ENCODE measurements at places on chromosomes 6 and 20.

- DNase-seq: no peak
Observed at GRCh38 chr6:26158076-26158580, 70.9 kb downstream of the HFE start.

- DNase-seq: peak; percentile 79
Observed at GRCh38 chr6:157763129-157763903, 59.7 kb upstream of the SNX9 start.

DNA sequence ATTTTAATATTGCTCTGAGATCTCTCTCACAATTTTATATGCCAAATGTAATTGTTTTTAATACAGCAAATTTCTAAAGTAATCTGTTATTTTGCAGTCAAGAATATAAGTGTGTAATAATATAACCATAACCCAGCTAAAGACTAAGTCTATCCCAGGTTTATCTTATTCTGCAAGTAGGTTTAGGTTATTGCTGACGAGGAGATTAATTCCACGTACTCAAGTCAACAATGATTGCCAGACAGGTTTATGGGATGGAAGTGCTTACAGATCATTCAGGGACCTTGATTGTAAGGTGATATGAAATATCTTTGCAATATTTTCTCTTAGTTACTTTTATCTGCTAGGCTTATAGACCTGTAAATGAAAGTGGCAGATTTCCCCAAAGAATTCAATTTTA is 698.3 kb downstream of the HDGFL1 start:
- no peak for DNase-seq

GRCh38 chr6:90898763-90899162 is 311.9 kb upstream of the MAP3K7 start:
- no peak for DNase-seq

DNA sequence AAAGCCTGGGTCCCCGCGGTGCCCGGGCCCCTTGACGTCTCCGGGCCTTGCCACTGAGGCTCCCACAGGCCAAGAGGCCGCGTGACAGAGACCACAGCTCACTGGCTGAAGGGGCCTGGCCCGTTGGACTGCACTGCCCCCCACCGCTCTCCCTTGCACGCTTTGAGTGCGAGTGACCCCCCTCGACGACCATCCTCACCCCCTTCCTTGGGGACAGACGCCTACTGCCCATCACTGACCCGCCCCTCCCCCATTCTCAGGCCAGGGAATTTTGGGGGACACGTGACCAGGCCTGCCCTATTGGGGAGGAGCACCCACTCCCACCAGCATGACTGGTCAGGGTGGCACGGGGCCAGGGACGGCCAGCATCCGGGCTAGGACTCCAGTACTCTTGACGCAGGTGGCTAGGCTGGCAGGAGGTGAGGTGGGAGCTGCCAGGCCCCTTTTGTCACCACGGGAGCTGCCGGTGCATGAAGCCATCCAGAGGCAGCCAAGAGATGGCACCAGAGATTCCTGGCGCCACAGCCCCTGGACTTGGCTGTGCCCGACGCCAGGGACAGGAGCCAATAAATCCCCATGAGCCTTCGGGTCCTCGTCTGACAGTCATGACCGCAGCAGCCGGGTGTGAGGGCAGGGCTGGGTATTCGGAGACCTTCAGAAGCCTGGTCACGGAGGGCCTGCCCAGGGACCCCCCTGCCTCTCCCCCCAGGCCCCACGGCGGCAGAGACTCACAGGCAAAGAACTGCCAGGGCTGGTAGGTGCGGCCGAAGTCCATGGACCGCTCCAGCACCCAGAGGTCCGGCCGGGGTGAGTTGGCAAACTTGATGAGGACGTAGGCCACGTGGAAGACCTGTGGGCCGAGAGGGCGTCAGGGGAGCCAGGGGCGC is 14.5 kb downstream of the LAMA5 start:
- DNase-seq: no peak

GRCh38 chr20:43849496-43850186 is 65.0 kb upstream of the TOX2 start:
- peak; percentile 15 for DNase-seq

DNA sequence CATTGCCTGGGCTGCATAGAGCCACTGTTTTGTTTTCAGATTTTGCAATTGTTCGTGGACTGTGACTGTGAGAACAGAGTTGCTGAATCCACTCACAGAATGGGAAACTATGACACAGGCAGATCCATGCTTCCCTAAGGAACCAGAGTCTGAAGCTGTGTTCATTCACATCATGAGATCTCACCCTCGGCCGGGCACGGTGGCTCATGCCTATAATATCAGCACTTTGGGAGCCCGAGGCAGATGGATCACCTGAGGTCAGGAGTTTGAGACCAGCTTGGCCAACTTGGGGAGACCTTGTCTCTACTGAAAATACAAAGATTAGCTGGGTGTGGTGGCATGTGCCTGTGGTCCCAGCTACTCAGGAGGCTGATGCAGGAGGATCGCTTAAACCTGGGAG is 139.2 kb upstream of the SALL4 start:
- DNase-seq: no peak

DNA sequence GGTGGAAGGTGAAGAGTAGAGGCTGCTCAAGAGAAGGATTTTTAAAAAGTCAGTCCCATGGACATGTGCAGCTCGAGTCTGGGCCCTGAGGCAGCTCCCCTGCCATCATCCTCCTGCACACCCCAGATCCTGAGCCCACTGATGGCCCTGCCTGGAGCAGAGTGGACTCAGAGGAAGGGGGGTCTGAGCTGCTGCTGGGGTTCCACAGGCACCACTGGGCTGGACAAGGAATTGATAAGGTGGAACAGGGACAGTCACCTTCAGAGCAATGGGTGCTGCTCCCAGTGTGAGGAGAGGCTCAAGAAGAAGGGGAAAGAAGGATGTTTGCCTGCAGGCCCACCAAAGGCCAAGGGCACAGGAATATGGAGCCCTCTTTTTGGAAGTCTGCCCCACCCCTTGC is 6.2 kb downstream of the ULBP2 start:
- DNase-seq: no peak

GRCh38 chr20:64114356-64114971 is 7.1 kb upstream of the NPBWR2 start:
- no peak for DNase-seq

- peak; percentile 7 for DNase-seq
Observed at GRCh38 chr6:85600713-85601313, 7.2 kb upstream of the SNX14 start.

DNA sequence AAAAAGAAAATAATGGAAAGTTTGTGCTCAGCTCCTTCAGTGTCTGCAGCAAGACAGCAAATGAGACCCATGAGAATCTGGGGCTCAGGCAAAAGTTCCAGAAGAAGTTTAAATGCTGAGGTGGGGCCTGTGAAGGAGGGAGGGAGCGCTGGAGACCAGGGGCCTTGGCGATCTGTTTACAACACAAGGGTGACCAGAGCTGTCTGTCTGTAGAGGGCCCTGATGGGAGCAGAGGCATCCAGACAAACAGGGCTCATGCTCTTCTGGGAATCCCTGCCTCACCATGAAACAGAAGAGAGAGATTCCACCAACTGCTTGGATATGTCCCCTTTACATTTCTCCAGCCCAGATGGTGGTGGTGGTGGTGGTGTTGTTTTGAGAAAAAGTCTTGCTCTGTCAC is 79.3 kb upstream of the SHLD1 start:
- no peak for DNase-seq

- no peak for DNase-seq
Observed at GRCh38 chr6:132932588-132932987, 118.2 kb downstream of the RPS12 start.

DNA sequence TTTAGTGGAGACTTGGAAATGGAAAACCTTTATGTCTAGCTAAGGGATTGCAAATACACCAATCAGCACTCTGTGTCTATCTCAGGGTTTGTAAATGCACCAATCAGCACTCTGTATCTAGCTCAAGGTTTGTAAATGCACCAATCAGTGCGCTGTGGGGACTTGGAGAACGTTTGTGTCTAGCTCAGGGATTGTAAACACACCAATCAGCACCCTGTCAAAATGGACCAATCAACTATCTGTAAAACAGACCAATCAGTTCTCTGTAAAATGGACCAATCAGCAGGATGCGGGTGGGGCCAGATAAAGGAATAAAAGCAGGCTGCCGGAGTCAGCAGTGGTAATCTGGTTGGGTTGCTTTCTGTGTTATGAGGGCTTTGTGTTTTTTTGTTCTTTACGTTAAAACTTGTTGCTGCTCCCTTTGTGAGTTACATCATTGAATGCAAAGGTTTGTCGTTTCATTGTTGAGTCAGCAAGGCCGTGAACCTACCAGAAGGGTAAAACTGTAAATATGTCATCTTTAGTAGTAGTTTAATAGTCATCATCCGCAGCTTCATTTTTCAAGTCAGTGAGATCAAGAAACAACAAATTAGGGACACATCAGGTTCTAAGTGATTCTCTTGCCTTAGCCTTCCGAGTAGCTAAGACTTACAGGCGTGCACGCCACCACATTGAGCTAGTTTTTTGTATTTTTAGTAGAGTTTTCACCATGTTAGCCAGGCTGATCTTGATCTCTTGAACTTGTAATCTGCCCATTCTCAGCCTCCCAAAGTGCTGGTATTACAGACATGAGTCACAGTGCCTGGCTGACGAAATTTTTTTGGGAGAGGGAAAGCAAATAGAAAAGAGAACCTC is 22.7 kb upstream of the NUP153 start:
- DNase-seq: peak; percentile 15

GRCh38 chr6:51959744-51960383 is 127.5 kb downstream of the PKHD1 start:
- peak; percentile 67 for DNase-seq

GRCh38 chr20:38050686-38051085 is 17.1 kb downstream of the RPRD1B start:
- DNase-seq: peak; percentile 65

GRCh38 chr20:34952671-34953070 is 2.9 kb downstream of the GSS start:
- no peak for DNase-seq

DNA sequence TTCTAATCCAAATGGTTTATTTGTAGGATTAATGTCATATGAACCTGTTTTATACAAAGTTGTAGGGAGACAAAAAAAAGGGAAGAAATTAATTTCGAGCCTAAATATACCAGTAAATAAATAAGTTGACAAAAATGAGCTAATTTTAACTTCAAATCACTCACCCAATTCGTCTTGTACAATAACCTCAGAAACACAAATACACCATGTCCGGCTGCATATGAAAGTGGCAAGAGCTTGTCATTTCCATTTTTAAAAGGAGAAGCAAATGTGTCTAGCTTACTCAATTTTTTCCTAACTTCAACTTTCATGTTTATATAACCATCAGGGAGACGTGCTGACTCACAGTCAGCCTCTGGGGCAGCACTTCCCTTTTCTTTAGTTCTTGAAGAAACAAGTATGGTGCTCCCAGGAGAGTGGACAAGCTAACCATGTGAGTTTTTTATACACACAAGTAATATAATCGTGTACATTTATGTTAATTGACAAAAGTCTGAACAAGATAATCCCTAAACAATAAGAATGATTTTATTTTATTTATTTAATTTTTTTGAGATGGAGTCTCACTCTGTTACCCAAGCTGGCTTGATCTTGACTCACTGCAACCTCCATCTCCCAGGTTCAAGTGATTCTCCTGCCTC is 55.5 kb upstream of the SGK1 start:
- DNase-seq: peak; percentile 92

DNA sequence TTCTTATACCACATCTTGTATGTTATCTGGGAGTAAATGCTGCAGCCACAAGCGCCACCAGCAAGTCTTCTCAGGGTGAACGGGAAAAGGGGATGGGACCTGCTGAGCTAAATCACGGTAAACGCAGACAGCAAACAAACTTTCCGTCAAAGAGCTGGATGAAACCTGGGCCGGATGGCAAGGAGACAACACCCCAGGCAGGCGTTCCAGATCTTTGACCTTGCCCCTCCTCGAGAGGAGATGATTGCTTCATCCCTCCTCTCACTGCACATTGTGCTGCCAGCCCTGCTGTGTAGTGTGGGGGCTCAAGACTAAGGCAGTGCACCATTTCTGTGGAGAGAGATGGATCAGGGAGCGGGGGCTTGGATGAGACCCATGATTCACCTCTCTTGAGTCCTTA is 9.8 kb downstream of the RAET1E start:
- DNase-seq: no peak

GRCh38 chr20:8385247-8385646 is 253.2 kb downstream of the PLCB1 start:
- DNase-seq: peak; percentile 43

DNA sequence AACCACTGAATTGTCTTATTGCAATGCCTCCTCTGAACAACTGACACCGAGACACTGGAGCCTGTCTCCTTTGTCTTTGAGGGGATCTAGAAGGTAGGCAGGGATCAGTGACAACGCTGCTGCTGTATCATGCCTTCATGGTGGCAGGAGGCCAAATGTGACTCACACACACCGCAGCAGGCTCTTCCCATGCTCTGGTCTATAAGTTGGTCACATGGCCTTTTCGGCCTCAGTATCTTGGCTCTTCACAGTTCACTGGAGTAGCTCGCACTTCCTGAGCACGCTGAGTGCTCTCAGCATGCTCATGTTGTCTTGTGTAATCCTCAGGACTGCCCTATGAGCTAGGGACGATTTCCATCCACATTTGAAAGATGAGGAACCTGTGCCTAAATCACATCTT is 167.4 kb upstream of the PCSK2 start:
- no peak for DNase-seq

GRCh38 chr20:16216227-16216913 is 356.9 kb downstream of the KIF16B start:
- DNase-seq: no peak

DNA sequence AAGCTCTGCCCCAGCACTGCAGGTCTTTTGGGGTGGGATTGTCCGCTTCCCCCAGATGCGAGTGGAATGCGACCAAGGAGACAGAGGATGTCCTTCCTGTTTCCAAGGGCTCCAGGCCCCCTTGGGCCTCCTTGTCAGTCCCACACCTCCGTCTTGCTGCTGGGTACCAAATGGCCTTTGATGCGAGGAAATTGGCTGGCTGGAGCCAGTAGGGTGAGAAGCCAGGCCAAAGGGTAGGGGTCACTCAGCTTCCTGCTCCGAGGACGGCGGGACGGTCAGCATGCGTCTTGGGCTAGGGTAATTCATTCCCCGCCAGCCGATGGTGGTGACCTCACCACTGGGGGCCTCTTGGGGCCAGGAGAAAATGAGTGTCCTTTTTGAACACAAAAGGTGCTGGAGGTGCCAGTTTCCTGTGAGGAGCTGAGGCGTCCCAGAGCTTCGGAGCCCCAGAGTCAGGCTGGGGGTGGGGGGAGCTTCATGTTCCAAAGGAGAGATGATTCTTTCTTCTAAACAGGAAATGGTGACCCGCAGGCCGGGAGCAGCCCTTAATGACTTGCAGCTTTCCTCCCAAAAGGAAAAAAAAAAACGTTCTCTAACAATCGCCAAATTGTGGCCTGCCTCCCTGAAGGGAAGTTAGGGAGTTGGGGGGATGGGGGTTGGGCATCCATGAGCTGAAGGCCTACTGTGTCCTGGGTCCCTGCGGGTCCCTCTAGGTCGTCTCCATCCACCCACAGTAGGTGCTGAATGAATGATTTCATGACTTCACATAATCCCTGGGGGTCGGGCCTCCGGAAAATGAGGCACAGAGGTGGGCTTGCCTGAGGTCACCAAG is 6.7 kb downstream of the SNAI1 start:
- peak; percentile 85 for DNase-seq

DNA sequence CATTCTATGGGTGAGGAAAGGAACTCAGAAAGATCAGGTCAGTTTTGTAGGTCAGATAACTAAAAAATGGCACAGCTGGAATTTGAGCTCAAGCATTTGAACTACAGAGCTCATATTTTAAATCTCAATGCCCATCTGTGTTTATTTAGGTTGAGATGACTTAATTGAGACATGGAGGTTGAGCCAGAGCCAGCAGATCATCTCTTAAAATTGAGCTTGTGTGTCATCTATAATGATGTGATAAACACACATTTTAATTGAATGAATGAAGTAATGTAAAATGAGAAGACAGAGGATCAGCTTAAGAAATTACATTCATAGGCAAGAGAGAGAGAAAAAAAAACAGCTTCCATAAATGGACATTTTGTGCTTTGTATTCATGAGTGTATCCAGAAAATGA is 3.7 kb downstream of the MANEA start:
- no peak for DNase-seq

- DNase-seq: no peak
Observed at GRCh38 chr6:163530406-163530805, 115.9 kb downstream of the QKI start.
